ENCODE measurements at places on chromosomes 12 and 14.

- no peak for DNase-seq
Measured at GRCh38 chr12:110704750-110705149, 15.8 kb upstream of the HVCN1 start.

GRCh38 chr12:32486158-32486557 lies 86.8 kb downstream of the FGD4 start:
- DNase-seq: no peak

DNA sequence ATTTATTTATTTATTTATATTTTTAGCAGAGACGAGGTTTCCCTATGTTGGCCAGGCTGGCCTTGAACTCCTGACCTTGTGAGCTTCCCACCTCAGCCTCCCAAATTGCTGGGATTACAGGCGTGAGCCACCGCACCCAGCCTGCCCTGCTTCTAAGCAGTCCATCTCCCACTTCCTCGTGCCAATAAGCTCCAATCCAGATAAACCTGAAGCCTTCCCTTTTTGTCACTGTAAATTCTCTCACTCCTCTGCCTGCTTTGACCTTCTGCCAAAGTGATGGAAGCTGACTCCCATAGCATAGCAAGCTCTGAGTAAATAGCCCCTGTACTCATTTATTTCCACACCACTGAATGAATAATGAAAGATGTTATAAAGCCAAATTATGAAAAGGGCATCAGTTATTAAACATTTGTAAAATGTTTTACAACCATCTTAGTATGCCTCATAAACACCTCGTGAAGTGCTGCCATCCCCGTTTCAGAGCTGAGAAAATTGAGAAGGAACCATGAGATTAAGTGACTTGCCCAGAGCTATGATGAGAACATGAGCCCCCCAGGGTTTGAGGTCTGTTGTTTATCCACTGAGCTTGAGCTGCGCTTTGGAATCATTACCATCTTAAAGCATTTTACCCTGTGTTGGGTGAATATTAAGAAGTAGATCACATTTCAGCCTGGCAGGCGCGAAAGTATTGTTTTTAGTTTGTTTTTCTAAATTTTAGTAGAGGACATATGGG lies 30.4 kb downstream of the MANSC1 start:
- peak; percentile 37 for DNase-seq

GRCh38 chr14:54489318-54489683 lies 521 bp upstream of the GMFB start:
- DNase-seq: no peak

DNA sequence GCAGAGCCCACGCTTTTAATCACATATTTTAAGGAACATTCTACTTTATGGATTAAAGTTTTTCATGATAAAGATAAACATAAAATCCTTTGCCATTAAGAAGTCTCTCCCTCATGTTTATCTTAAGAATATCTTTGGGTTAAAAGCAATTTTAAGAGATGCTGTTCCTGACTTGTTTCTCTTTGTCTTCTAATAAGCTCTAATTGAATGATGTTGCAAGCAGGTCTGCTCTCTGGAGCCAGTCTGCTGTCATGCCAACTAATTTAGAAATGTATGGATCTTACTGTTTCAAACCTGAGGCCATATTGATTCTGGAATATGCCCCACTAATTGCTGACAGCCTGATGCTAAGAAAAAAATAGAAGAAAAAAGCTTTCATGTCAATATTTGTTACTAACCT lies 173.6 kb downstream of the TTC8 start:
- DNase-seq: no peak

DNA sequence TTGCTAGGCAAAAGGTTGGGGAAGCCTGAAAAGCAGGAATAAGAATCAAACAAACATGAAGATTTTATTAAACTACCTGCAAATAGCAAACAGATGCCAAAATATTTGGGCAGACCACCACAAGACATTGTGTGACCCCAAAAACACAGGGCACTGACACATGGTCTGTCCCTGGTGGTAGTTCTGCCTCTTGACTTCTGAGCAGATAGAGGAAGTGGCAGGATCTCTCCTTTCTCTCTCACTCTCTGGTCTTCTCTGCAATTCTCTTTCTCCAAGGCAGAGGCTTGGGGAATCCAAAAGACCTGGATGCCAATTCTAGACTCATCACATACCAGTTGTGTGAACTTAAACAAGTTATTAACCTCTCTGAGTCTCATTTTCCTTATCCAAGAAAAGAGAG lies 4.3 kb upstream of the PTGDR start:
- no peak for DNase-seq

- no peak for DNase-seq
Measured at GRCh38 chr14:58141893-58142292, 10.1 kb downstream of the ARMH4 start.

GRCh38 chr12:121436706-121437105 lies 36.8 kb downstream of the RNF34 start:
- DNase-seq: no peak

DNA sequence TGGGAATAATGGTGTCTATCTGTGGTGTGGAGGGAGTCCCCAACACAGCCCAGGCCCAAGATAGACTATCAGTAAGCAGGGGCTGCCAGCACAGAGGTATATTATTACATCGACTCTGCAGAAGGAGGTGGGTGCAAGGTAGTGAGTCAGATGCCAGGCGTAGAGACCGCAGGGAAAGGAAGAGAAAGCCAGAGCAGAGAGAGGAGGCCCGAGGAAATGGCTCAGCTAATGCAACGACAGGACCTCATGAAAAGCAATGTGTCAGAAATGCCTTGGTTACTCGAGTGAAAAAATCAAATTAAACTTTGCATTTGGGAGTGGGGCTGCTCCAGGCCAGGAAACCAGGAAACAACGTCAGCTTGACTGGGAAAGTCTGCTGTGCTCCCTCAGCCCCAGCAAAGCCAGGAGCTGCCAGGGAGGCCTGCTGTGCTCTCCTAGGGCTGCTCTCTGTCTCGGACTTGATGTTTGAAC lies 173.2 kb downstream of the SUDS3 start:
- DNase-seq: no peak

DNA sequence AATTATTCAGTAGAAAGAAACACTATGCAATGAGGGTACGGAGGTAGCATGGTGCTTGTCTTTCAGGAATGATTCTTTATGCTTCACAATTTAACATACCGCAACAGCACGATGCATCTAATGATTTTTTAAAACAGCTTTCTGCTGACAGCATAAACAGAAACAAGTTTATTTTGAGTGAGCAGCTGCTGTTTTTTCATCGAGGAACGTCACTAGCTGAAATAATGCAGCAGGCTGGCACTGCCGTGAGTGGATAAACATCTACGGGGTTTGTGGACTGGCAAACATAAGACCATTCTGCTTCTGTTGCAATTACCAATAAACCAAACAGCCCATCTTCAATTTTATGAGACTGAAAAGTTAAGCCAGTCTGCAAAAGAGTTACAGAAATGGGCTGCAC lies 871.8 kb downstream of the RPS29 start:
- no peak for DNase-seq

GRCh38 chr14:31167032-31167431 lies 40.6 kb downstream of the HECTD1 start:
- no peak for DNase-seq

DNA sequence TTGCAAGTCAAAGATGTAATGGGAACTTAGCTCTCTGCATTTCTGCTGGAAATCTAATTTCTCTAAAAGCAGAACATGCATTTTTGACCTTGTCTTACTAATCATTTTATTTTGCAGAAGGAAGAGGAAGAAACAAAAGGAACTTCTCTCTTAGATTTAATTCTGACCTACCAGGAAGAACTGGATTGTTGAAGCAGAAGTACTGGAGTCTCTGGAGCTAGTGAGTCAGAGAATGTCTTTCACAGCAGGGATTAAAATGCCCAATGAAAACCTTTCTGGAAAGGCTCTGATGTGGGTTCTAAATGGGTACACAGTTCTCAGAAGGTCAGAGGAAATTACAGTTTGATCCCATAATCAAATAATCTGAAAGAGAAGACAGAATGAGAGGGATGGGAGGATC lies 70.8 kb upstream of the GNG2 start:
- no peak for DNase-seq

- DNase-seq: no peak
Measured at GRCh38 chr12:28993720-28994119, 155.4 kb upstream of the FAR2 start.

GRCh38 chr12:50749459-50749882 lies 14.4 kb upstream of the ATF1 start:
- no peak for DNase-seq

DNA sequence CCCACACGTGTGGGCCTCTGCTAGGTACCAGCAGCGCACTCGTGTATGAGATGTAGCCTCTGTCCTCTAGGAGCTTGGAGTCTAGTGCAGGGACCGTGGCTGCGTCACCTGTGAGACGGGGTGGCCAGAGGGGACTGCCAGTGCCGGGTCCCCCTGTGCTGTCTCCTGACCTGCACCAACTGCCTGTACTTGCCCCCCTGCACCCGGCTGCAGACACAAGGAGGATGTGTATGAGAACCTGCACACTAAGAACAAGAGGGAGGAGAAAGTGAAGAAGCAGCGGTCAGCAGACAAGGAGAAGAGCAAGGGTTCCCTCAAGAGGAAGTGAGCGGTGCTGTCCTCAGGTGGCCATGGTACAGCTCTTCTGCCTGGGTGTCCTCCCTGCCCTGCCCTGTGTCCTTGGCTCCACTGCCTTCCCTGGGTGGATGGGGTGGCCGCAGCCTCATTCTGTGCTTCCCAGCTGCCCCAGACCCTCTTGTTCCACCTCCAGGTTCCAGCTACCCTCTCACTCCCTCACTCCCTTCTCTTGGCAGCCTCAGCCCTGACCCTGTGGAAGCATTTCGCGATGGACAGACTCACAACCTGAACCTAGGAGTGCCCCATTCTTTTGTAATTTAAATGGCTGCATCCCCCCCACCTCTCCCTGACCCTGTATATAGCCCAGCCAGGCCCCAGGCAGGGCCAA lies 9.6 kb downstream of the PTPN6 start:
- peak; percentile 28 for DNase-seq

DNA sequence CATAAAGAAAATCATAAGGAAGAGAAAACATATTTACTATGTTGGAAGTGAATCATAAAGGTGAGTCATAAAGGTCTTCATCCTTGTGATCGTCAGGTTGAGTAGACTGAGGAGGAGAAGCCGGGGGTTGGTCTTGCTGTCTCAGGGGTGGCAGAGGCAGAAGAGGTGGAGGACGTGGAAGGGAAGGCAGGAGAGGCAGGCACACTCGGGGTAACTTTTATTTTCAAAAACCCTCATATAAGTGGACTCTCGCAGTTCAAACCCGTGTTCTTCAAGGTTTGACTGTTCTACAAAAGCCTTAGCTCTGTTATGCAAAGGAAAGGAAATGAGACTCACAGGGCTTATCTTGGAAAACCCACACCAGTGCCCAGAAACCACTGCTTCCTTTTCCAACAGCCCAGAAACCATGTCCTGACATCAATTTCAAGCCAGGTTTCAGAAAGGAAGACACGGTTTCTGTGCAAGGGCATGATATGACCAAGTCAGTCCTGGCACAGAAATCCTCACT lies 14.0 kb downstream of the SMCO2 start:
- DNase-seq: peak; percentile 6

GRCh38 chr14:36522972-36523715 lies 3.1 kb upstream of the NKX2-1 start:
- no peak for DNase-seq

DNA sequence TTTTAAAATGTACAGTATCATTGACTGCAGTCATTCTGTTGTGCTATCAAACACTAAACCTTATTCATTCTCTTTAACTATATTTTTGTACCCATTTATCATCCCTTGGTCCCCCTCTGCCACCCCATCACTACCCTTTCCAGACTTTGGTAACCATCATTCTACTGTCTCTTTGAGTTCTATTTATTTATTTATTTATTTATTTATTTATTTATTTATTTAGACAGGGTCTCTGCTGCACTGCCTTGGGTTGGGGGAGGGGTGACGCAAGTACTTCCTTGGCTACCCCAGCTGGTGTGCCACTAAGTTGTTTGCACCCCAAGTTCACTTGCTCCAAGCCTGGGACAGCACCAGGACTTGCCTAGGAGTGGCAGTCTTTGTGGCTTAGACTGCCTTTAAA lies 427.8 kb upstream of the NOVA1 start:
- no peak for DNase-seq

- DNase-seq: no peak
Measured at GRCh38 chr14:35292770-35293561, 784 bp downstream of the PSMA6 start.

- DNase-seq: no peak
Measured at GRCh38 chr12:57731411-57732080, 7.0 kb downstream of the AGAP2 start.

- peak; percentile 67 for DNase-seq
Measured at GRCh38 chr12:49201595-49202295, 12.9 kb upstream of the TUBA1A start.

GRCh38 chr14:64841121-64841651 lies 38.5 kb downstream of the SPTB start:
- peak; percentile 67 for DNase-seq

DNA sequence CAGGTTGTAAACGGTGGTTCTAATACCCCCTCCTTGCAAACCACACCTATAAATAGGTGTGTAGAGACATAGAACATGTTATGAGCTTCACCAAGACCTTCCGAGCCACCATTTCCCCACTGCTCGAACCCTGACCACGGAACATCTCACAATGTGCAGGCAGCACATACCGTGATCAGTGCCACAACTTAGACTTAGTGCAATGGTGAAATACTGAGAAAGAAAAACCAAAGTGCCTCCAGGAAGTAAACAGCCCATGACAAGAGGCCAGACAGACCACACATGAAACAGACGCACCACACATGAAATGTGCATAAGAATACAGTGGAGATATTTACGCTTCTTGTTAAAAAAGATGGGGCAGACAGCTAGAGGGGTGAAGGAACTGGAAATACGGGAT lies 166.9 kb upstream of the CCND2 start:
- DNase-seq: no peak

DNA sequence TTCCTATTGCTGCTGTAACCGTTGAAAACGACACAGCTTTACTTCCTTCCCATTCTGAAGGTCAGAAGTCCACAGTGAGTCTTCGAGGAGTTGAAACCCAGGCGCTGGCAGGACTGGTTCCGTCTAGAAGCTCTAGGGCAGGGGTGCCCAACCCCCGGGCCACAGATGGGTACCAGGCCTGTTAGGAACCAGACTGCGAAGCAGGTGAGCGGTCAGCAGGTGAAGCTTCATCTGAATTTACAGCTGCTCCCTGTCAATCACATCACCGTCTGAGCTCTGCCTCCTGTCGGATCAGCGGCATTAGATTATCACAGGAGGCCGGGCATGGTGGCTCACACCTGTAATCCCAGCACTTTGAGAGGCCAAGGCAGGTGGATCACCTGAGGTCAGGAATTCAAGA lies 12.6 kb upstream of the SFSWAP start:
- no peak for DNase-seq

DNA sequence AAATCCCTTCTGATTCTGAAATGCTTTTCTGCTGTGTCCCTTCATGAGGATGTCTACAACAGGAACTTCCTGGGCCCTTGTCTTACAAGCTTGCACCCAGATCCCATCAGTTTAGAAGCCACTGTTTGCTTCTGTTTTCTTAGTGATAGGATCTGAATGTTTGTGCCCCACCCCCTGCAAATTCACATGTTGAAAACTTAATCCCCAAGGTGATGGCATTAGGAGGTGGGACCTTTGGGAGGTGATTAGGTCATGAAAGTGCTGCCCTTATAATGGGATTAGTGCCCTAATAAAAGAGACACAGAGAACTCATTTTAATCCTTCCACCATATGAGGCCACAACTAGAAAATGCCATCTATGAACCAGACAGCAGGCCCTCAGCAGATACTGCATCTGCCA lies 36.0 kb upstream of the GNPNAT1 start:
- DNase-seq: no peak

GRCh38 chr12:90170740-90171139 lies 462.1 kb upstream of the ATP2B1 start:
- DNase-seq: no peak
